ENCODE measurements at places on chromosomes 1 and 21.

GRCh38 chr1:109783436-109783835 is 19.7 kb upstream of the EPS8L3 start:
- DNase-seq = no peak

- DNase-seq = no peak
These were observed 11.2 kb downstream of the ALX3 start for GRCh38 chr1:110059133-110059863.

GRCh38 chr1:204703826-204704612 is 18.5 kb upstream of the LRRN2 start:
- DNase-seq = no peak

- DNase-seq = no peak
These were observed 979 bp downstream of the PIGM start for GRCh38 chr1:160030657-160031364.

- DNase-seq = no peak
These were observed 72.8 kb upstream of the KRTAP19-8 start for GRCh38 chr21:31111093-31111492.

- DNase-seq = no peak
These were observed 17.1 kb upstream of the EPHA2 start for GRCh38 chr1:16172964-16173446.

DNA sequence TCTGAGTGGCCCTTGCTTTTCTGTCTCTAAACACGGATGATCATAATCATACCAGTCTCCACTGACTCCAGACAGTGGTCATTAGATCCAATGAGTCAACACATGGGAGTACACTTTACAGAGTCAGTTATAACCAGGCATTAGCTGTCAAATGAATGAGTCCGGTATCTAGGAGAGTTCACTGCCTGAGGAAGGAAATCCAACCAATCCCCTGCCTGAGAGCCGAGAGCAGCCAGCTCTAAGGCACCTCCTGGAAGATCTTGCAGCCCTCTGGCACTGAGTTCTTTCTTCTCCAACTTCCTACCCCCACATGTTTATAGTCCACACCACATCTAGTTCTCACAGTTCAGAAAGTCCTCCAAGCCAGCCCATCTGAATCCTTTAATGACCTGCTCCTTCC is 29.4 kb upstream of the RBM15 start:
- no peak for DNase-seq

DNA sequence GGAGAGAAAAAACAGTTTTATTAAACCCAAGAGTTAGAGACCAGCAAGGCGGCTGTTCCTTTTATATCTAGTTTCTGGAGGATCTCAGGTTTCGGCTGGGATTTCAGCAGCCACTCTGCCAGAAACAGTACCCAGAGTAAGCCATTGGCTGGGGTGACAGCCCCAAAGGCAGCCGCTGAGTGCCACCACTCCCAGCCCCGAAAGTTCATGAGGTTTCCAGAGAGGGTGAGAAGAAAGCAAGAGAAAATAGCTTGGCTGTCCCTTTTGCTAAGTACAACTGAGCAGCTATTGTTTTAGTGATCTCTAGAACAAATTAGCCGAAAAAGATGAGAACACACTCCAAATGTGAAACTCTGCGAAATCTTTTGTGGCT is 1.2 kb downstream of the SH3BGR start:
- DNase-seq = no peak

GRCh38 chr1:54112705-54113368 is 40.0 kb downstream of the CDCP2 start:
- DNase-seq = no peak

DNA sequence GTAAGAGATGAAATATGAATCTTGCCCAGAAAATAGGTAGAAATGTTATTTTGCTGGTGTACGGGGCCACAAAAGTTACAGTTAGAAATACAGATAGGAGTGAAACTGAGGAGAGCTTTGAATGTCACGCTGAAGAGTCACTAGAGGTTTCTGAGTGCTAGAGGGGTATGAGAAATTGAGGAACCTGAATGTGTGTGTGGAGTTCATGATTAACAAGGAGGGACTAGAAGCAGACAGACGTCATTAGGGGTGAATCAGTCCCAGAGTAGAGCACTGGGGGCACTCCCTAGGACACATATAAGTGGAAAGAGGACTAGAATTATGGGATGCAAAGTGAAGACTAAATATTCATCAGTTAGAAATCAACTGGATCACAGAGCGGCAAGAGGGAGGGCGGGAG is 188.9 kb upstream of the MAP1LC3C start:
- no peak for DNase-seq

DNA sequence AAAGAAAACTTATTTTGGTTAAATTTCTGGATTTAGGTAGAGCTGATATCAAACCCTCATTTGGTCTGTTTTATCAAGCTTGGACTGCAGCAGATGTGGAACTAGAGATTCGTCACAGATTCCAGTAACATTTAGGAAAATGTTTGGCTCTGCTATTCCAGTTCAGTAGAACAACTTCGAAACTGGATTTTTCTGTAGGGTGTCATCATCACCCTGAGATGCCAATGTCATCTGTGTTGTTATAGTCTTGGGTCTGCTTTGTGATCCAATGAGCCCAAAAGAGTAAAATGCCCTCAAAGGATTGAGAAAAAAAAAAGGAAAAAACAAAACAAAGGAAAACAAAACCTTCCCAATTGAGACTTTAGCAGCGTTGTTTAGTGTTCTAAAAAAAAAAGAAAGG is 55.4 kb downstream of the LAMC2 start:
- DNase-seq = no peak

- DNase-seq = peak; percentile 16
These were observed 191.8 kb upstream of the SAMSN1 start for GRCh38 chr21:14737922-14738321.

DNA sequence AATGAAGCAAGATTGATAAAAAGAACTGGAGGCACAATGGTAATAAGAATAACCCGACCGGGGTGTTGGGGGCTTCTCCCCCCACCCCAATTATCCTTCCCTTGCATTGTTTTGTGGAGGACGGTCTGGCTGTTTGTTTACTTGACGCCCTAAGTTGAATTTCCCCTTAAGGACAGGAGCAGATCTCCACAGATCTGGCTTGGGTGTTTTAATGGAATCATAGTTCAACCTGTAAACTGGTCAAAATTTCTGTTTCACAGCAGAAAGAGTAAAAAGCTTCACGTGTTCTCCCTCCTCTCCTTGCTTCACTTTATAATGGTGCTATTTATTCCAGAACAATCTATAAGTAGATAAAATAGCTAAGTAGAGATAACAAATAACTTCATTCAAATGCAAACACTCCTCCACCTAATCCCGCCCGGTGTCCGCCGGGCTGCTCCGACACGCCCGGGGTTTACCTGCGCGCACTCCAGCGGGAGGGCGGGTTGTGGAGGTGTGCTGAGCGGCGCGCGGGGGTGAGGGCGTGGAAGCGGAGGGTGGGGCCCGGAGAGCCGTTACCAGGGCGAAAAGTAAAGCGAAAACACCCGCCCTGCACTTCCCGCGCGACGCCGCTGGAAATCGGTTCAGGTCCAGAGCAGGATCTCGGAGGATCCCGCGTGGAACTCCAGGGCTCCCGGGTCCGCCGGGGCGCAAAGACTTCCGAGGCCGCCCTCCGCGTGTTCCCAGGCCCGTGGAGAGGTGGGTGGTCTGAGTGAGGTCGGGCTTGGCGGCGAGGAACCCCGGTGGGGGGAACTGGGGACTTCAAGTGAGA is 2.0 kb upstream of the ATF3 start:
- DNase-seq = peak; percentile 27

- DNase-seq = no peak
These were observed 28.2 kb upstream of the KHDRBS1 start for GRCh38 chr1:31985430-31985829.

GRCh38 chr1:228744918-228745317 is 9.6 kb downstream of the RHOU start:
- no peak for DNase-seq

DNA sequence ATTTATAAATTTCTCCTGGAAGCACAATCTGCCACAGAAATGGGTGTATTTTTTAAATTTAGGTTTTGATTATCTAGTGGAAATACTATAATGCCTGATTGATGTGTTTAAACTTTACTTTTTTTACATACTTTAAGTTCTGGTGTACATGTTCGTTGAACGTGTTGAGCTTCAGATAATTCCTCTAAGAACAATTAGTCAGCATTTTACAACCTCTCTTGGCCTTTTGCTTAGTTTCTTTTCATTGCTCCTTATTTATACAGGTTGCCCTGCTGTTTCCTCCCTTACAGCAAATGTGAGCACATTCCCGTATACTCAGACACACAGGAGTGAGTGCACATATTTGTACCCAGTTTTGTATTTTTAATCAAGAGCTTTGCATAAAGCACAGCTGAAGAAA is 1038.9 kb downstream of the BRINP3 start:
- no peak for DNase-seq

DNA sequence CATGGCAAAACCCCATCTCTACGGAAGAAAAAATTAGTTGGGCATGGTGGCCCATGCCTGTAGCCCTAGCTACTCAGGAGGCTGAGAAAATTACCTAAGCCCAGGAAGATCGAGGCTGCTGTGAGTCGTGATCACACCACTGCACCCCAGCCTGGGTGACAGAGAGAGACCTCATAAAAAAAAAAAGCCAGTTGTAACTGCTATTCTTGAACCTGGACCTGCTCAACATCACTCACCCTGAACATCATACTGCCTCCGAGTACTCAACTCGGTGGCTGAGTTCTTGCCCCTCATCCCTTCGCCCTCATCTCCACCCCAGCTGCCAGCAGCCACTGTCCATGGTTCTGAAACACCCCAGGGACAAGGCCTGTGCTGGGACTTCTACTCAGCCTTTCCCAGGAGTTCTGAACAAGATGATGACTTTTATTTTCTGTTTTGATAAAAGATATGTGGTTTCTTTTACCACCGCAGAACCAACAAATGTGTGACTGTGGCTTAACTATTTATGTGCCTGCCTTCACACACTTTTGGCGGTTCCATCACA is 5.4 kb upstream of the DISP3 start:
- DNase-seq = no peak

DNA sequence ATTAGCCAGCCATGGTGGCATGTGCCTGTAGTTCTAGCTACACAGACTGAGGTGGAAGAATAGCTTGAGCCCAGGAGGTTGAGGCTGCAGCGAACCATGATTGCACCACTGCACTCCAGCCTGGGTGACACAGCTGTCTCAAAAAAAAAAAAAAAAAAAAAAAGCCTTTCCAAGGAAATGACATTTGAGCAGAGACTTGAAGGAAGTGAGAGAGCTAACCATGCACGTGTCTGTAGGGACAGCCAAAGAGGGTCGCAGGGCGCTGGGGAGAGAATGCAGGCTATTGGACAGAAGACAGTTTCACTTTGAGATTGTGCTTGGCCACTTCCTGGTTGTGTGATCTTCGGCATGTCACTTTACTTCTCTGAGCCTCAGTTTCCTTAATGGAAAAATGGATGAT is 6.8 kb downstream of the HCRTR1 start:
- no peak for DNase-seq

GRCh38 chr1:205812271-205812877 is 624 bp downstream of the SLC41A1 start:
- DNase-seq = no peak

DNA sequence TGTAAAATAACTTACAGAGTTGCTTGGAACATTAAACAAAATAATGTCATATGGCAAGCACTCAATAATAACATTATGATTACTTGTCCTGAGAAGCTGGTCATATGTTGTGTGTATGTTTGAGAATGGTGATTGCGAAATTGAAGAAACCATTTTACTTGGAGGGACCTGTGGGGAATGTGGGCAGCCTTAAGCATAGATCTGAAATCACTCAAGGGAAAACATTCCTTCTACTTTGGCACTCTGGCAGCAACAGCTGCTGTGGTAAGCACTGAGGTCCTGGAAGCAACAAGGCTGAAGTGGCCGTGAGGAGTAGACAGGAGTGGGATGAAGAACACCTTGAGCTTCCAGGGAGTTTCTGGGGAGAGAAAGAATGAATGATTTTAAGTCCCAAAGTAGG is 165.4 kb upstream of the ADAMTS5 start:
- no peak for DNase-seq

GRCh38 chr1:71494163-71494562 is 413.3 kb upstream of the ZRANB2 start:
- DNase-seq = no peak

DNA sequence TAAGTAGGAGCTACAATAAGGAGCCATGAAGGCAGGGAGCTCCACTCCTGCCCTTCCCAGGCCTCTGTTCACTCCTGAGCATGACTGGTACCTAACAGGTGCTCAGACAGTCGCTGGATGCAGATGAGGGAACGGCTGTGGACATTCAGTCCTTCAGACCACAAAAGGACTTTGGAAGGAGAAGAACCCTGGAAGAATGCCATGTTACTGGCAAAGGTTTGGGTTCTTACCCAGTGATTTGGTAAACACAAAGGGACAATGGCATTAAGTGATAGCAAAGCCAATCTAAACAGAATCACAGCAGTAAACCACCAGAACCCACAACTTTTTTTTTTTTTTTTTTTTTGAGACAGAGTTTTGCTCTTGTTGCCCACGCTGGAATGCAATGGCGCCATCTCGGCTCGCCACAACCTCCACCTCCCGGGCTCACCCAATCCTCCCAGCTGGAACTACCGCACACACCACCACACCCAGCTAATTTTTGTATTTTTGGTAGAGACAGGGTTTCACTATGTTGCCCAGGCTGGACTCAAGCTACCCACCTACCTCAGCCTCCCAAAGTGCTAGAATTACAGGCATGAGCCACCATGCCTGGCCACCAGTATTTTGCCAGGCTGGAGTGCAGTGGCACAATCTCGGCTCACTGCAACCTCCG is 7.5 kb upstream of the CBR3 start:
- DNase-seq = no peak

DNA sequence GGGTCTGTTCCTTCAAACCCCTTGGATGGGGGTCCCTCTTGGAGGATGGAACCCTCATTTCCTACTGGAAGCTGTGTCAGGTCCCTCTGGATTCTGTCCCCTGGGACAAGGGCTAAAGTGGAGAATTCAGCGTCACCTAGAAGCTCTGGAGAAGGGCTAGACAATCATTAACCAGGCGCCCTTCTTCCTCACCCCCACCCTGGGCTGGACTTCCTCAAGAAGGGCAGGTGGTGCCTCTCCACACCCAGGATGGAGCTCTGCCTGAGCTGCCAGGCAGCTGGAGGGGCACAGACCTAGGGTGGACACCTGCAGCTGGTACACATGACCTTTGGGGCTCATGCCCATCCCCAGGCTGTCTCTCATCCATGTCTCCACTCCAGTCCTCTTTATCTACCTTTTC is 3.6 kb downstream of the CELF3 start:
- no peak for DNase-seq

- DNase-seq = no peak
These were observed 356.7 kb upstream of the TMPRSS15 start for GRCh38 chr21:18760247-18760646.

- no peak for DNase-seq
These were observed 221.9 kb upstream of the C1orf174 start for GRCh38 chr1:4121834-4122512.

- DNase-seq = no peak
These were observed 48.3 kb upstream of the ARTN start for GRCh38 chr1:43885279-43885801.
